ENCODE measurements at places on chromosomes 2 and 18.
A peak's percentile ranks its signal among the peaks of the same experiment; 100 is the strongest.

GRCh38 chr2:65377556-65378192 lies 54.7 kb downstream of the SPRED2 start:
- DNase-seq = no peak

DNA sequence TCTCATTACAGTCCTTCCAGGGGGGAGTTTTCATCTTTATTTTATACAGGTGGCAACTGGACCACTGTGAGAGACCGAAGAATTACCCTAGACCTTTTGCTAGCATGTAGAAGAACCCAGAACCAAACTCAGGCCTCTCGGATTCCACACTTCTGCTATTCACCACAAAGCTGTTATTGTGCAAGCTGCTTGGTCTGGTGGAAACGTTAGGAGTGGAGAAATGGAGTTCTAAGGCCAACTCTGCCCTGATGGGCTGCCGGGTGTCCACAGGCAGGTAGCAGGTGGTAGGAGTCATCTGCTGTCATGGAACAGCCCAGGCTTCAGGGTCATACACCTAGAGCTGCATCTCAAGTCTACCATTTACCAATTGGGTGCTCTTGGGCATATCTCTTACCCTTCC lies 218.8 kb downstream of the BCL11A start:
- no peak for DNase-seq

DNA sequence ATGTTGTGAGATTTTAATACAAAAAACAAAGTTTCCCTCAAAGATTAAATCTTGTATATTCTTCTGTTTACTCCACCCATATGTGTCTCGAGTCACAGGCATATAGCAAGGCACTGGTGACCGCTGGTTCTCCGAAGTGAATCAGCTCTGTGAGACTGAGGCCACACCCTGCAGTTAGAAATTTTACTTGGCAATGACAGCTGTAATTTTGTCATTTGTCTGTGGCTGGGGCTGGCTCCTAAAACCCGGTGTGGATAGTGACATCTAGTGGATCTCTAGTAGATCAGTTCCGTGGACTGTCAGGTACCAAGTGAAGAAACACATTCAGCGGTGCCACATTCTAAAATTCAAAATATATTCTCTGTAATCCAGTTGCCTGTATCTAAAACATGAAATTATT lies 278.0 kb downstream of the NEDD4L start:
- peak; percentile 54 for DNase-seq

- DNase-seq = no peak
Observed at GRCh38 chr2:43832457-43832856, 6.2 kb downstream of the ABCG5 start.

GRCh38 chr2:157333304-157334047 lies 7.9 kb upstream of the ERMN start:
- DNase-seq = no peak

- DNase-seq = no peak
Observed at GRCh38 chr2:164657129-164657528, 35.8 kb upstream of the GRB14 start.

DNA sequence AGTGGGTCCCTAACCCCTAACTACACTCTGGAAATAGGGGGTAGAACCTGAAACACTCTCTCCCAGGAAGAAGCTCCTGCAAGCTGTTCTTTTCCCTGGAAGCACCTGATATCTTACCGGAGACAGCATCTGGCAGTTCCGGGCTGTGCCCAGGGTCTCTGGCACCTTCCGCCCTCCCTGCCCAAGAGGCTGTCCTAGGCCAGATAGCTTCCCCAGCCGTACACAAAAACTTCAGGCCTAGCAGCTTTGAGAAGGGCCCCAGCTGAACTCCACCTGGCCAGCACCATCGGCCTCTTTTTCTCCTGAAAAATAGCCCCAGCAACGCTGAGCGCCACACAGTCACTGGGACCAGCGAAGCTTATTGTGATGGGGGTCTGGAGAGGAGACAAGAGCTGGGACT lies 9.7 kb downstream of the OSR1 start:
- DNase-seq = no peak

- DNase-seq = no peak
Observed at GRCh38 chr2:17594533-17595401, 54.3 kb downstream of the VSNL1 start.

GRCh38 chr2:217826520-217826919 lies 176.3 kb downstream of the TNS1 start:
- DNase-seq = no peak

- no peak for DNase-seq
Observed at GRCh38 chr2:147739508-147739907, 105.3 kb upstream of the ACVR2A start.

DNA sequence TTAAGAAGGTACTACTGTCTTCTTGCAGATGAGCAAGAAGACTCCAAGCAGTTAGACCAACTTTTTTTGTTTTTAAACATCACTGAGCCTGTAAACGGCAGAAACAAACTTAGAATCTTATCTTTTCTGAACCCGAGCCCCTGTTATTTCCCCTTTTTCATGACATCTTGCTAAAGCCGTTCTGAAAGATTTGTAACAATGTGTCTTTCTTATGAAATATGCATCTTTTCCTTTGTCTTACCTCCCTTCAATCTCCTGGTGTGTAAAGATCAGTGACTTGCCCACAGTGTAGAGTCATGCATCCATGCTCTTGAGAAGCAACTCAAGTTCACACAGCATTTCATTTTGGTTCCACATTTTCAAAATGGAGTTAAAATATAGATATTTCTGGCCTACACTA lies 288.8 kb upstream of the CELF4 start:
- DNase-seq = no peak

DNA sequence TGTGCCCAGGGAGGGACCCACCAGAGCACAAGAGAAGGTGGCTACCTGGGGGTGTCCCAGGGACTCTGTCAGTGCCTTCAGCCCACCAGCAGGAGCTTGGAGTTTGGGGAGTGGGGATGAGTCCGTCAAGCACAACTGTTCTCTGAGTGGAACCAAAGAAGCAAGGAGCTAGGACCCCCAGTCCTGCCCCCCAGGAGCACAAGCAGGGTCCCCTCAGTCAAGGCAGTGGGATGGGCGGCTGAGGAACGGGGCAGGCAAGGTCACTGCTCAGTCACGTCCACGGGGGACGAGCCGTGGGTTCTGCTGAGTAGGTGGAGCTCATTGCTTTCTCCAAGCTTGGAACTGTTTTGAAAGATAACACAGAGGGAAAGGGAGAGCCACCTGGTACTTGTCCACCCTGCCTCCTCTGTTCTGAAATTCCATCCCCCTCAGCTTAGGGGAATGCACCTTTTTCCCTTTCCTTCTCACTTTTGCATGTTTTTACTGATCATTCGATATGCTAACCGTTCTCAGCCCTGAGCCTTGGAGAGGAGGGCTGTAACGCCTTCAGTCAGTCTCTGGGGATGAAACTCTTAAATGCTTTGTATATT lies 14.0 kb downstream of the ITM2C start:
- DNase-seq = no peak

DNA sequence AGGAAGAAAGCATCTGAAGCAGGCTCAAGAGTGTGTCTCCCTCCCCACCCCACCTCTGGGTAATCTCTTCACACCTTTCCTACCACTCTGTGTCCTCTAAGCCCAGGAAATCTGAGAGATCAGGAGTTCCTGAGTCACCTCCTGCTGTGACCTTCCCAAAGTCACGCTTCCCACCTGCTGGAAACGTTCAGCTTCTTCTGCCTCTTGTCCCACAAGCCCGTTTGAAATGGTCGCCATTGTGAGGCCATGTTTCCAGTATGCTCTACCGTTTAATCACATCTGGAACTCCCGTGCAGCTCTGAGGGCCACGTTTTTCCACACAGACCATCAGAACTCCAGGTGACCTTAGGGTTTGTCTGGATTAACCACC lies 25.9 kb downstream of the GREB1 start:
- DNase-seq = no peak

DNA sequence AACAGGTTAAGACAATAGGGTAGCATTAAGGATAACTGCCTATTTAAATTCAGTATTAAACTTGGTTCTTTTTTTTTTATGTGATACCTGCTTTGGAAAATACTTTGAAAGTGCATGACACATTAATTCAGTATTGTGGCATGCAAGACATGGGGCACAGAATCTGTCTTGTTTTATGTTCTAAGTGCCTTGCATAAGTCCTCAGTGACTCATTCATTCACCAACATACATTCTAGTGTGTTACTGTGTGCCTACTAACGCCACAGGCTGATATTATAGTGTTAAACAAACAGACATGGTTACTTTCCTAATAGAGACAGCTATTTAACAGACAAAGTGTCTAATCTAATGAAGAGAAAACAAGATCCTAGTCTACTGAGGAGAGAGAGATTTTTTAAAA lies 91.7 kb downstream of the GCA start:
- no peak for DNase-seq

DNA sequence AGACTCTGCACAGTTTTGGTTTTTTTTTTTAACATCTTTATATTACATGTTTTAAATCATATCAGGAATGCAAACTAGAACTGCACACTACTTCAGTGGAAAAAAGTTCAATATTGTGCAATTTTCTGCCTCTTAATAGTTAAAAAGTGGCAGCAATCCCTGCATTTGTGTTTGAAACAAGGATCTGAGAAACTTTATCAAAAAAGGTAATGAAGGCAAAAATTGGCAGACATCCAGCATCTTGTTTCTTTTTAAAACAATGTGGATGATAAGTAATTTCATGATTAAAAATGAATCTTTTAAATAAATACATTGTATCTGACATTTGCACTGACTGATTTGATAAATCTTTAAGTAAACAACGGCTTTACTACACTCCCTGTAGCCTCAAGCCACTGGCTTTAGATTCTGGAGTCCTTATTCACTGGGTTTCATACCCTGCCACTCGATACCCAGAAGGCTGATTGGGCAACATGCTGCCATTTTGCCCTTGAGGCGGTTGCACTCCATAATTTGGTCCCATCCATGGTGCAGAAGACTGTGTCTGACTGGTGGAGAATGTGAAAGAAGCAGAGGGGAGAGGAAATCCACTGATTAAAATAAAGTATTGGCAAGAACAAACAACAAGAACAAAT lies 21.6 kb upstream of the C2orf42 start:
- DNase-seq = no peak

- DNase-seq = peak; percentile 62
Observed at GRCh38 chr2:84925724-84926376, 20.4 kb downstream of the TMSB10 start.

DNA sequence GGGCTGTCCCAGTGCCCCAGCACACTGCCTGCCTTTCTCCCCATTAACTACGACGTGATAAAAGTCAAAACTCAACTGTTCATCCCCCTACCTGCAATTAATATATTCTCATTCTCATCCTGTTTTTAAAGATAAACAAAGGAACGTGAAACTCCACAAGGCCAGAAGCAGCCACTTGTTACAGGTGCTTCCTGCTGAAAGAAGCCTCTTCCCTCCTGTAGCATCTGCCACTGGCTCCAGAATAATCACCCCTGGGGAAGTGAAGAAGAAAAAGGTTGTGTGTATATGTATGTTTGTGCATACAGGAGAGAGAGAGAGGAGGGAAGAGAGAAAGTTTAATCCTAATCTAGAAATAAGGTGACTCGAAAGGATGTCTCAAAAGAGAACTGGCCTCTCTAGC lies 27.1 kb downstream of the KIAA2012 start:
- DNase-seq = no peak

DNA sequence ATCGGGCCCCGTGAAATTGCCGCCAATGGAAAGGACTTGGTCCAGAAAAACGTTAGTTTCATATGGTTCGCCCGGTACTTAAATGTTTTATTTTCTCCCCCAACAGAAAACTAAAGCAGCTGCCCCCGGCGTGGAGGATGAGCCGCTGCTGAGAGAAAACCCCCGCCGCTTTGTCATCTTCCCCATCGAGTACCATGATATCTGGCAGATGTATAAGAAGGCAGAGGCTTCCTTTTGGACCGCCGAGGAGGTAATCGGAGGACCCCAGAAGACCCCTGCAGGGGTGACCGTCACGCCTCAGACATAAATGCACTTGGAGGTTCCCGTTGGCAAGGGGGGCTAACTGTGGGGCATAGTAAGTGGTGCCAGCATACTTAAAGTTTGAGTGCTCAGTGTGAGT lies 742 bp downstream of the RRM2 start:
- DNase-seq = no peak

DNA sequence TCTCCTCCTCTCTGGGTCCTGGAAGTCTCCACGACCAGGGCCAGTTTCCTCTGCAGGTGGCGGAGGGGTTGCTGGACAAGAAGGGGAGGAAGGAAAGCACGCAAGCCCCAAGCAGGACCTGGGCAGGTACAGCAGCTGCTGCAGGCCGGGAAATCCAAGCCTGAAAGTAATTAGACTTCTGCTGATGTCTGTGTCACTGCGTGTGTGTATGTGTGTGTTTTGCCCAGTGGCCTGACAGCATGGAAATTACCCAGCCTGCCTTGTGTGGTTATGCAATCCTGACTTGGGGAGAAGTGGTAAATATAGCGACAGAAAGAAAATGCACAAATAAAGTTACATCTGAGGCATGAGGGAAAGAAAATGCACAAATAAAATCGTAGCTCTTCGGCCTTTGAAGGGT lies 121.8 kb upstream of the ZBTB14 start:
- DNase-seq = no peak

GRCh38 chr2:136381722-136382633 lies 264.0 kb upstream of the CXCR4 start:
- DNase-seq = no peak

DNA sequence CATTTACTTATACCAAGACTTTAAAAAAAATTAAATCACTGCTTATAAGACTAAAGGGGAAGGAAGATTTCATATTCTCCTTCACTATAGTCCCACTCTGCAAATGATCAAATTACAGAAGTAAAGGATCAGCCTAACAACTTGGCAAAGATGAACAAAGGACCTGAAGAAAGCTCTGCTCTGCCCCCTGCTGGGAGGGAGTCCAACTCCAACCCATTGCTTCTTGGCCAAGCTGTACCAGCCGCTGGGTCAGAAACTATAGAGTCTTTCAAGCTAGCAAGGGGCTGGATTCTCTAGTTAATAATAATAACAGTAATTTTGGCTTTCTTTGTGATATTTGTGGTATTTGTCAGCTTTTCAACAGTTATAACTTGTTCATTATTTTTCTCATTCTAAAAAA lies 927.0 kb upstream of the CRIM1 start:
- DNase-seq = no peak

GRCh38 chr2:212119591-212119990 lies 419.0 kb downstream of the ERBB4 start:
- no peak for DNase-seq

- DNase-seq = peak; percentile 40
Observed at GRCh38 chr18:74996055-74996454, 212.9 kb downstream of the PTGR3 start.

DNA sequence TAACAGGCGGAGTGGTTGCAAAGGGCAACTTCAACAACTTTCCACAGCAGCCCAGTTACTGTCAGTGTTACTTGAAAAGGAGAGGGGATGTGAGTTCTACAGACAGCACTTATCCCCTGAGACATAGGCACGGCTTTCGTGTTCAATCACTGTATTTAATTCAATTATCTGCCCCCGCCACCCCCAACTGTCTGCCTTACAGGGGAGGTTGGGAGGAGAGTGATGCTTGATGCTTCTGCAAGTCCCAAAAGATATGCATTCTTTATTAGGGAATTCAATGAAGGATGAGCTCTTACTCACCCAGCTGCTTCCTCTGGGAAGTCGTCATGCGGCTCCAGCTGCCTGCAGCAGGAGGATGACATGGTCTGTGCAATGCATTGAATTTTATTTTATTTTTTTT lies 639.9 kb downstream of the DCC start:
- no peak for DNase-seq

- no peak for DNase-seq
Observed at GRCh38 chr18:9087144-9087543, 15.4 kb upstream of the NDUFV2 start.

Data from NCI-H1092 (cell line).